ENCODE measurements at places on chromosomes 12 and 14.

GRCh38 chr14:54350203-54350602, 46.6 kb upstream of the CDKN3 start:
- no peak for DNase-seq

DNA sequence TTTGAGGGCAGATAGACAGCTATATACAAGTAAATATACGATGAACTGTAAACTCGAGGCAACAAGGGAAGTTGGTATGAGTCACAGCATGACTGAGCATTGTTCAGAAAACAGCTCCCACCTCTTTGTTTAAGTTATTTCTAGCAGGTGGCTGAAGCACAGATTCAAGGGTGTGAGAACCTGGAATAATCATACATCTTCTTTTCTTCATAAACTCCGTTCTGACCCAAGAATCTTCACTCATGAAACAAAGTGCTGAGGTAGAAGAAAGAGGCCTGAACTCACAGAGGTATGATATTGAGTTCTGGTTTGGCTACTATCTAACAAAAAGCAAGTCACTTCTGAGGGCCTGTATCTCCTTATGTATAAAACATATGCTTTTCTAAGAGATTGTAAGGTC, 364.1 kb upstream of the KITLG start:
- no peak for DNase-seq

- no peak for DNase-seq
Measured at GRCh38 chr12:24632466-24632865, 316.4 kb downstream of the BCAT1 start.

GRCh38 chr12:122928404-122929147, 32.7 kb upstream of the VPS37B start:
- no peak for DNase-seq

DNA sequence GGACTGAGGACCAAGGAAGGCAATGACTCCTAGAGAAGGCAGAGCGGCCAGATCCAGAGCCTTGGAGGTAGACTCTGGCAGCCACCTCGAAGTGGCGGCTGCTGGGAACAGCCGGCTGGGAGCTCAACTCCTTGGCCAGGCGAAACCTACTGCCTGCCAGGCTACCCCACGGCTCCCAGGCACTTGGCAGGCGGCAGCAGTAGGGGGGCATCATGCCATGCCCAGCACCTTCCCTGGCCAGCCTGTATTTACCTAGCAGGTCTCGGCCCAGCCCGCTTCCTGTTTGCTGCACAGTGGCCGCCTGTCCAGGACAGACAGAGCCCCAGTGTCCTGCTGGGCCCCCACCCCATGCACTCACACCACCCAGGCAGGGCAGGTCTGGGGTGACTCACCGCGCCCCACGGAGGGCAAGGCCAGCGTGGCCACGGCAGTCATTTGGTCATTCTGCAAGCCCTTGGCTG, 10.2 kb downstream of the TRPV4 start:
- DNase-seq, result no peak

DNA sequence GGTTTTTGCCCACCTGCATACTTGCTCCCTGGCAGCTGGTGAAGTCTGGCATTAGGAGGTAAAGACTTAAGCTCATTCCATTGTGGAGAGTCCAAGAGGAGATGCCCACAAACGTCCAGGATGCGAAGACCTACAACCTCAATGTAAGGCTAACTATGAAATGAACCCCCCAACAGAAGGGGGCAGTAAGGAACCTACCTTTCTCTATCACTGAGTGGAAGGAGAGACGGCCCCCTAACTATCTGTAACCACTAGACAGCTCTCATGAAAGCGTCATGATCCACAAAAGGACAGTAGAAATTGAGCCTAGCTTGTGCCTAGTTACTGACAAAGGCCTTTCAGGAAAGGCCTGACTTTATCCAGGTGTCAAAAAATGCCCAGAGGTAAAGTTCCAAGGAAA, 55.3 kb downstream of the ZFYVE21 start:
- no peak for DNase-seq

GRCh38 chr12:80821513-80822000, 104.8 kb downstream of the MYF5 start:
- DNase-seq, result no peak

DNA sequence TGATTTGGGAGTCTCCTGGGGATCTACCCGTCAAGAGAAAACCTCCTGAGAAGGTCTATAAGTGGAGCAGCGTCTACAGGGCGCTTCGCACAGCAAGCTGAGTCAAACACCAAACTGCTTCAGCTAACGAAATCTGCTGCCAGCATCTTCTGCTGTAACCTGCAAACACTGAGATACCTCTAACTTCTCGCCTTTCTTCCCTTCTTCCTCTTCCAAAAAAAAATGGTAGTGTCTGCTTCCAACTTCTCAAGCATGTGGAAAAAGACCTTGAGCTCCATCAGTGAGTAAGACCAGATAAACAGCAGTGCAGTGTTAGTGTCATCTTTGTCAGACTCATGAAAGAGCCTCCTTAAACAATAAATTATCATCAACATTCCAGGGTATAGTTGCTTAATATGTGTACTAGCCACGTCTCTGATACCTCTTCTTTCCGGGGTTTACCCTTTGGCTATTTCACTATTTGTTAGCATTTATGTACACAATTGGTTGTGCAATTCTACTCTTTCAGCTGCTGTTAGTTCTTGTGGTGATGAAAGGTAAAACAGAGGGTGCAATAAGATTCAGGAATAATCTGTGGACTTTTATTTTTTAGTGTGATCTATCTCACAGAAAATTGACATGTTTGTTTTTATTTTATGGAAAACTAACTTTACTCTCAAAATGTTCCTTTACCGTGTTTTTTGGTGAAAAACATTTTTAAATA, 81.6 kb downstream of the LLPH start:
- no peak for DNase-seq

DNA sequence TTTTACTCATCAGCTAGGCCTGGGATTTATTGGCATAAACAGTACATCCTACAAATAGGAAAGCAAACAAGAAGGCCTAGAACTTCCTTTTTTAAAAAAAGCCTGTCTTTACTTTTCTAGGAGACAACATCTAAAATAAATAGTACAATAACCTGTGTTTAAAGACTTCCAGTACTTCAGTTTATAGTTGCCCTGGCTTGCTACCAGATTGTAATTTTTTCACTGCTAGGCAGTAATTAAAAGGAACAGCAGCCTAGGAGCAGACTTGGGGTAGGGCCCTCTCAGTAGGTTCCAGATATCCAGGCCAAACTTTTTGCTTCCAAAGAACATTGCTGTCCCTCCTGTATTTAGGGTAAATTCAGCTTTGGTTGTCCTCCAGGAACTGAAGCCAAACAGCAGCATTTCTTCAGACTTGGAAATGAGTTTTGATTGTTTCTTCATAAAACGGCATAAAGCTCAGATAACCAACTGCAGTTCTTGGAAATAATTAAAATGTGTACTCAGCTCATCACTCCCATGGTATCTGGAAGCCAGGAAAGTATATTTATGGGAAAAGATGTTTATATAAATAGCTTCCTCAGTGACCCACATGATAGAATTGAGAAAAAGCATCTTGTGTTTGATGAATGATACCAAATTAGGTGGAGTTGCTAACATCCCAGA, 61.7 kb downstream of the PPP1R36 start:
- no peak for DNase-seq

GRCh38 chr12:41992692-41993215, 151.9 kb downstream of the GXYLT1 start:
- no peak for DNase-seq

- no peak for DNase-seq
Measured at GRCh38 chr14:93759719-93760307, 28.5 kb downstream of the PRIMA1 start.

DNA sequence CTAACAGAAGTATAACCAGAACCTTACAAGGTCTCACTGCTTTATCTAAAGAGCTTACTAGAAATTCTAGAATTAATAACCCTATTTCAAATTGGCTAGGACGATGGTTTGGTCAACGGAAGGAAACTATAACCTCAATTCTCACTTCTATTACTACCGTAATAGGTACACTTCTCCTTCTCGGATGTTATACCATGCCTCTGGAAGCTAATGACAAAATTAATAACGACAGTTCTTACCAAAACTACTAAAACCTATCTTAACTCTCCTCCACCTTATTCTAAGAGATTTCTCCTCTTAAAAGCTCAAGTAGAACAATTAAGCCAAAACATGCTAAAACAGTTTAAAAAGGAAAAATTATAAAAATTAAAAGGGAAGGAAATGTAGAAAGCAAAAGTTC, 23.7 kb upstream of the UBC start:
- no peak for DNase-seq

All from 8988T (cell line).